ENCODE measurements at places on chromosomes 3 and 15.

DNA sequence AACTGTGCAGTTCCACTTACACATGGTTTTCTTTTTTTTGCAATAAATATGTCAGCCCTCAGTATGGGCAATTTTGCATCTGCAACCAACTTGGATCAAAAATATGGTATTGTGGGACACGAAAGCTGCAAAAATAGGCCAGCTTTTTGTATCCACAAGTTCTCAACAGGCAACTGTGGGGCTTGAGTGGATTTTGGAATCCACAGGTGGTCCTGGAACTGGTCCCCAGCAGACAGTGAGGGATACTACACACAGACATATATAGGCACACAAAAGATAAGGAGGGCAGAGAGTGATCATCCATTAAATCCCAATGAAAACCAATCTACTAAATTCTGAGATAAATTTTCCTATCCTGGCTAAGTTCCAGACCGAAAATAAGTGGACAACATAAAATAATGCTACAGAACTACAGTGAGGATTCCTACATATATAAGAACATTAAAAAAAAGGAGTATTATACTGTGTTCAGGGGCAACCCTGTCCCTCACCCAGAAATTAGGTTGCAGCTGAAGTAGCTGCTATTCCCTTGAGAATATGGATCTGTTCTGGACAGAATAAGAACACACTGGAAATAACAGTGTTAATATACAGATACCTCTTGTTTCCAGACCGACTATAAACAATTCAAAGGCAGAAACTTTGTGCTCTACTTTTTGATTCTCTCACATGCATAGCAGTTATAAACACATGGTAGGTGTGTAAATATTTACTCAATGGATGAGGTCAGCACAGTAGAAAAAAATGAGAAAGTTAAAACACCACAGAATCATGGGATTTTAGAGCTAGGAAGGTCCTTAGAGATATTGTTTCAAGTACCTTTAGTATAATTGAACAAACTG is 25.4 kb downstream of the DENND4A start:
- no peak for DNase-seq

DNA sequence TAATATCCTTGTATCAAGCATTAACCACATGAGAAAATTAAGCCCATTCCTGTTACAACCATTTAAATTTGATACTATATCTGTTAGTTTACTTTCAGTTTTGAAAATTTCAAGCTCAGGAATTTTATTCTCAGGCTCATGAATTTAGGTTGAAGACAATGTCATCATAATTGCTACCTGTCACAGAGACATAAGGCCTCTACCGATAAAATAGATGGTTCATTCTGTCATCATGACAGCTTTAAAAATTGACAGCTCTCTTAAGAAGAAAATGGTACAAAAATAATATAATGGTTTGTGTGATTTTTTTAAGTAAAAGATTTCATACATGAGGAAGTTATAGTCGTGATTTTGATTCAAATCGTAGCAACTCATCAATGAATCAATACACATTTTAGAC is 1003.2 kb downstream of the ROBO1 start:
- DNase-seq = no peak

- DNase-seq = no peak
Measured at GRCh38 chr3:114022145-114022802, 34.1 kb downstream of the CCDC191 start.

DNA sequence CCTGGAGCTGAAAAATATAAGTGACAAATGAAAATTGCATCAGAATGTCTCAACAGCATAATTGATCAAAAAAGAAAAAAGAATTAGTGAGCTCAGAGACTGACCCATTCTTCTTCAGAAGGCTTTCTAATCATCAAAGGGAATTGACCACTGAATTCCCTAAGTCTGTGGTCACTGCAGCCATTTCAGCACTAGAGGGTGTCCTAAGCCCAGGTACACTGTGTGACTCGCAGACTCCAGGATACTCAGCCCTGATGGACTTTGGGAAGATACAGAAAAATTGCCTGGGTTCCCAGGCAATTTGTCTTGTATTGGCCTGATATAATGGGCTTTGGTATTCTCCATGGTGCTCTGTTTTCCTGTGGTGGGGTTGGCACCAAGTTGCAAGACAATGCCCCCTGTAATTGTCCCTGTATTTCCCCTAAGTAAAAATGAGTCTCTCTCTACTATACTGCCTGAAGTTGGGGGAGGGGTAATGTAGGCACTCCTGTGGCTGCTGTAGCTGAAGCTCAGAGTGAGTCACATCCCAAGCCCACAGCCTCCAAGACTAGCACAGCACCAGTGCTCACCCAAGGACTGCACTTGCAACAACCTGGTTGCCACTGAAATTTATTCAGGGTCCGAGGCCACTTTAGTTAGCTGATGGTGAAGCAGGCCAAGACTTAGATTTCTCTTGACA is 256.0 kb upstream of the STAC start:
- no peak for DNase-seq

DNA sequence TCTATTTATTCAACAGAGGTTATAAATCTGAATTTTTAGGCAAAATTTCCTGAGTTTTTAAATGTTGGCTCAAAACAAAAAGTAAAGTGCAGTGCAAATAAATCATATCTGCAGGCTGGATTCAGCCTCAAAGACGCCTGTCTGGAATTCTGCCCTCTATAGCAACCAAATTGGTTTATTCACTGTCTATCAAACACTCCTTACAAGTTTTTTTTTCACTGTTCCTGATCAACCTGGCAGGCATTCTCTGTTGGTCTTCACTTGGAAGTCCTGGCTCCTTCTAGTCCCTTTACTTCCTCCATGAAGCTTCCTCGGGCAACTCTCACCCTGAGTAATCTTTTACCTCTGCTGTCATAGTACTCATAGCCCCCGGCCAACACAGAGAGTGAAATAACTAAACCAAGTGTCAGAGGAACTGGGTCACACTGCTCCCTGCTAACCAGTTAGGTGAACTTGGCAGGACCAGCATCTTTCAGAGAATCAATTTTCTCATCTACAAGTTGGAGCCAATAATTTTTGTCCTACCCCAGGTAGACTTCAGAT is 36.8 kb upstream of the TIPARP start:
- DNase-seq = no peak

DNA sequence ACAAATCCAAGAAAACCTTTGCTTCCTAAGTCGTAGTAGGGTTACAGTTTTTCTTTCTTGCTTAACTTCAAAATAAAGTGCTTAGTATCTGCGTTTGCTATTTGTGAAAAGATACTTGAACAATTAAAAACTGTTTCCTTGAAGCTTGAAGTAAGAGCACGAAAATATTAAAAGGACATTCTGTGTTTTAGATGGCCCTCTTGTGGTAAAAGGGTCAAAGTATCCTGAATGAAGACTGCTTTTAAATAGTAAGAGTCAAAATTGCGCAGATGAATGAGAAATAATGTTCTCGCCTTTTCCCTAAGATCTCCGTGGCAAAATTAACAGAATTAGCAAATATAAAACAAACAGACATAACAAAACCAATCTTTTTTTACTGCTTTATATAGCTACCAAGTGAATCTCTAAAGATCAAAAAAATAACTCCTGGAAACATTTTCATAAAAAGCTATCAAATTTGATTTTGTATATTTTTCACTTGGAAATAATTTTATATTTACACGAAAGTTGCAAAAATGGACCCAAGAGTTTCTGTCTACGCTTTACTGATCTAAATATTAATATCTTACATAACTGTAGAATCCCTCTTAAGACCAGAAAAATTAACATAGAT is 175.4 kb downstream of the MBNL1 start:
- DNase-seq = no peak

GRCh38 chr15:42194513-42194912 is 13.6 kb downstream of the VPS39 start:
- DNase-seq = no peak

DNA sequence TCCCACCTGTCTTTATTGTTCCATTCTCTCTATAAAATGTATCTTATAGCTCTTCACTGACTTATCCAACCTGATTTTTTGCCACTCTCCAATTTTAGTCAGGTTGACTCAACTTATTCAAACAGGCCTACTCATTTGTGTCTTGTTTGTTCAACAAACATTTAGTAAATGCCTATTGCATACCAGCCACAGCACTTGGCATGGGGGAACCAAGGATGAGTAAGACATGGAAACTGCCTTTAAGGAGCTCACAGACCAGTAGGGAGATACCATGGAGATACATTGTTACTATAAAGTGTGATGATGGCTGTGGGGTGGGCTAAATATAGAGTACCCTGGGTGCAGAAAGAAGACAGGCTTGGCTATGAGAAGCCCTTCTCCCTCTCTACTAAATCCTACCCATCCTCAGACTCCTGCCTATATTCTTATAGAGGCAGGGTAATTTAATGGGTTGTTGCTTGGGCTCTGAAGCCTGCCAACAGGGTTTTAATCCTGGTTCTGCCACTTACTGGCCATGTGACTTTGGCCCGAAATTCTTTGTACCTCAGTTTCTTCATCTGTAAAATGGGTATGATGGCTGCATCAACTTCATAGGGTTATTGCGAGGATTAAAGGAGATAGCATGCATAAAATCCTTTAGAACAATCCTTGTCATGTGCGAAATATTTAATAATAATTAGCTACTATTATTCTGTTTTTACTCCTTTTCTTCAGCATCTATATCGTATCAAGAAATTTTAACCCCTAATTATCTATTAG is 348.5 kb upstream of the UMPS start:
- no peak for DNase-seq

- no peak for DNase-seq
Measured at GRCh38 chr3:102471001-102471400, 36.2 kb downstream of the ZPLD1 start.

GRCh38 chr3:16484216-16484615 is 29.3 kb downstream of the RFTN1 start:
- DNase-seq = no peak

DNA sequence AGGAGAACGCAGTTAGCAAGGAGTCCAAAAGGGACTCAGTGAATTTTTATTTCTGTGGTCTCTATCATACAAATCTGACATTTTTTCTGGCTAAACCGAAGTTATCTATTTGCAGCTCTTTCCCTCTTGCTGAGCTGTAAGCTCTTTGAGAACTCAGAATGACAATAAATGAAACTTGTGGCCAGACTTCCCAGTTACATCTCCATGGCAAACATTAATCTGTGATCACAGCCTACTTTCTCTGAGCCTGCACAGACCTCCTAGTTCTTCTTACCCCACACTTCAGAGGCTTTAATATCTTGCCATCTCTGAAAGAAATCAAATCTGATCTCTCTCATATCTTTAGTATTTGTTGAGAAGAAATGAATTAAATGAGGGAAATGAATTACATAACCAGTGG is 58.0 kb downstream of the PLD1 start:
- DNase-seq = no peak

GRCh38 chr3:57659806-57660439 is 33.0 kb downstream of the DENND6A start:
- DNase-seq = no peak

DNA sequence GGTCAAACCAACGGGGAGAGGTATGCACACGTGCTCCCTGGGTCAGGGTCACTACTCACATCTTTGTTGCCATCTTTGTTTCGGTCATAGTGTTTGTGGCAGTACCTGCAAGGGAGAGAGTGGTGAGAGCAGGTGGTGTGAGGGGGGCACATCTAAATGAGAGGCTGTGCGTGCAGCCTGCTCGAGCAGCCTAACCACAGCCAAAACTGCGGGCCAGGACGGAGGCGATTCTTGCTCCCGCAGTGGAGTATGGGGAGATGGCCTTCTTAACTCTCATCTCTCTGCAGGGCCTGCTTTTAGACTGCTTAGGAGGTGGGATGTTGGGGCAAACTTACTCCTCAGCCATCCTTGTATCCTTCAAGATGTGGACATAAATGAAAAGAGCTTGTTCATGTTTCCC is 6.9 kb upstream of the PLA2G4F start:
- DNase-seq = no peak

GRCh38 chr3:123660141-123660675 is 75.4 kb upstream of the HACD2 start:
- no peak for DNase-seq

DNA sequence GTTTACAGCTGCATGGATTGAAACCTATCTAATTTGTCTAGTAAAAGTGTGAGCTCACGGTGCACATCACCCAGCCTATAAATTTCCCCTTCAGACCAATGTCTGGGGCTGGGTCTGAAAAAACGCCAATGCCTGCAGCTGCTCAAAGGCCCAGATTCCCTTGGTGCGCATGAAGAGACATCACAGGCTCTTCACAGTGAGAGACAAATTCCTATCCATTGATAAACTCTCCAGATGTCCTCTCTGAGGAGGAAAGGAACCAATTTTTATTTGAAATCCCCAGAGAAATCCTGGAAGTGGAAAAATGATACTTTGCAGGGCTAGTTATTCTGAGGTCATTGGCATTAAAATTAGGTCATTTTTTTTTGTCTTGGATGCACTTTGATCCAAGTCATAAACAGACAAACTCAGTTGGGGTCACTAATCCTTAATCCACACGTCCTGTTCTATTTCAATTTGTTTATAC is 360.5 kb downstream of the EPHA3 start:
- no peak for DNase-seq

DNA sequence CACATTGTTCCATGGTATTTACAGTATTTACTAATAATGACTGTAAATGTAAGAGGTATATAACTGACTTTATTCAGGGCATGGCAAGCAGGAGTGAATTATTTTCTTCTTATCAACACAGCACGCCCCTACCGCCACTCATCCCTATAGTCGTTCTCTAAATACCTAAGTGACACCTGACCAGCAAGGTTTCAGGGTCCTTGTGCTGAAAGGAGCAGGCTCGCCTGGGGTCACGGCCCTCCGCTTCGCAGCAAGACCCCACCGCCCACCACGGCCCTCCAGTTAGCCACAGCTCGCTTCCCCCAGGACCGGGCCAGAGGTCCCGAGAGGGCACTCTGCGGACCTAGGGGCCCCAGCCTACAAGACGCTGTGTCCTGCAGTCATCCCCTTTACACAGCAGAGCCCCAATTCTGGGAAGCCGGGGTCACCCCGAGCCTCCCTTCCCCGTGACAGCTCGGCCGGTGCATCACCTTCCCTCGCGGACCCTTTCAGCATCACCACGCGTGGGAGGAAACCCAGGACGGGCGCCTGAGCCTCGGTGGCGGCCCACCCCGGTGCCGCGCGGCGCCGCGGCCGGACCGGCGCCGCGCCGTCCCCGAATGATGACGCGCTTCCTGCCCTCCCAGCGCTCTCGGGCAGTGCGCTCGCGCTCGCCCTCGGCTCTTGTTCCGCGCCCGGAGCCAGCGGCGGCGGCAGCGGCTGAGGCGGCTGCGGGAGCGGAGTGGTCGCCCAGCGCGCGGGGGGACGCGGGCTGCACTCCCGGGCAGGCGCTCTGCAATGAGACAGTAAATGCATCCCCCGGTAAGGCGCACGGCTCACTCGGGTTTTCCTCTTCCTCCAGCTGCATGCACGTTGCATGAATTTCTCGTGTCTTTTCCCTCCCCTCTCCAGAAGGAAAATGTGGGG is 225.1 kb upstream of the C2CD4B start:
- peak; percentile 19 for DNase-seq

GRCh38 chr3:149871855-149872254 is 58.8 kb downstream of the RNF13 start:
- no peak for DNase-seq

- no peak for DNase-seq
Measured at GRCh38 chr3:48715174-48715800, 1.7 kb downstream of the IP6K2 start.

Measured in activated T-helper 1 cell treated with anti-CD3 and anti-CD28 coated beads, Interleukin-2, amount 50 U/mL, for 16 hours (primary cell).